ENCODE measurements at places on chromosomes 13 and 19. TPM values are rescaled to one million over a fixed set of nuclear protein-coding genes. Genes with fewer than 3 reads are reported as not detected.
A peak's percentile ranks its signal among the peaks of the same experiment; 100 is the strongest.

- peak; percentile 76 for DNase-seq
- no peaks in the 10 kb centered on the region for H3K27me3 ChIP-seq
- H3K4me3 ChIP-seq: no peak overlapping the region
- H3K4me1 ChIP-seq: no peaks in the 10 kb centered on the region
- no peak overlapping the region for H3K27ac ChIP-seq
- H3K36me3 ChIP-seq: no peaks in the 10 kb centered on the region
These were observed 160.4 kb upstream of the SGCG start for GRCh38 chr13:23020246-23020843.

DNA sequence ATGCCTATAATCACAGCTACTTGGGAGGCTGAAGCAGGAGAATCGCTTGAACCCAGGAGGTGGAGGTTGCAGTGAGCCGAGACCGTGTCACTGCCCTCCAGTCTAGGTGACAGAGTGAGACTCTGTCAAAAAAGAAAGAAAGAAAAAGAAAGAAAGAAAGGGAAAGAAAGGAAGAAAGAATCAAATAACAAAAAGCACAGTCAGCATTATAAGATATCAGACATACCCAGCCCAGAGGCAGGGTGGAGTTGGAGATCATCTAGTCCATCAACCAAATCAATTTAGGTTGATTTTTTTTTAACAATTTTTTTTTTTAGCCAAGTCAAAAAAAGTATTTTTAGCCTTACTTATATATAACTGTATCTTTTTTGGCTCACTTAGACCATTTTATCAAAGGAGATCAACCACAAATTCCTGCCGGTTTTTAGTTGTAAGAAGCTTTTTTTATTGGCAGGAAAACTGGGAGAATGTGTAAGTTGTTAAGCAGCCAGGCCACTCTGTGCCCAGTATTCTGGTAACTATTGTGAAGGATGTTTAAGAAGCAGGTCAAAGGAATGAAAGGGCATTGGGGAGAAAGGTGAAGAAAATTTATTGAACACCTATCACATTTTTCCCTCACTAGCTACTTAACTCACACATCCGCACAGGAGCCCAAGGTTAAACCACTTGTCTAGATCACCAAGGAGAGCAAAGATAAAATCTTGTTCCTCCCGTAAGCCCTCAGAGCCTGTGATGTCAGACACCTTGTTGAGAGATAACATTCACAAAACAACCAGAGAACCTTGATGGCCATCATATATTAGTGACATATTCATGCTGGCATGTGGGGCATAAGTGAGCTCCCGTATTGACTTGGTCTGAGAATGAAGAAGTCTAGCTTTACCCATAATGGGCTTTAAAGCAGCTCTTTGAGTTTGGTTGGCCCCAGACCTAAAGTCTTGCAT lies 91.8 kb downstream of the COL4A2 start:
- no peak overlapping the region for H3K4me3 ChIP-seq
- H3K36me3 ChIP-seq: no peaks in the 10 kb centered on the region
- no peak overlapping the region for H3K27ac ChIP-seq
- peaks cover 65% of the 10 kb centered on the region for H3K27me3 ChIP-seq
- no peaks in the 10 kb centered on the region for H3K4me1 ChIP-seq

DNA sequence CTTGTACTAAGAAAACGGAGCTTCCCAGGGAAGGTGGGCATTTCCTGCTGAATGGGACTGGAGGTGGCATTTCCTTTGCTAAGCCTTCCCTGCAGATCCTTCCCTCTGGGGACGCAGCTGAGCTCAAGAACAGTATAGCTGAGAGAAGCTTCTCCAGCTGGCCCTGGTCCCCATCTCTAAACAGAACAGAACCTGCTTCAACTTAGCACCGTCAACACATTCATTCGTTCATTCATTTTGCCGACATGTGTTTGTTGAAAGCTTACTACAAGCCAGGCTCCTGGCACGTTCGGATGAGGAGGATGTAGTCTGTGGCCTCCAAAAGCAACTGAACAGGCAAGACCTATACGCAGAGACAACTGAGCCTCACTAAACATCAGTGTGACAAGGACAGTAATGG lies 36.6 kb upstream of the PEPD start:
- H3K36me3 ChIP-seq: no peaks in the 10 kb centered on the region
- no peak for DNase-seq
- no peak overlapping the region for H3K4me3 ChIP-seq
- H3K4me1 ChIP-seq: no peaks in the 10 kb centered on the region
- no peaks in the 10 kb centered on the region for H3K27me3 ChIP-seq

The LRRC63 gene
- total RNA-seq: 0.26 TPM

- peak overlapping the region; percentile 88 for H3K27ac ChIP-seq
- peaks cover 2% of the 10 kb centered on the region for H3K4me1 ChIP-seq
- peaks cover 60% of the 10 kb centered on the region for H3K27me3 ChIP-seq
- H3K4me3 ChIP-seq: peak overlapping the region; percentile 39
These were observed 2.3 kb downstream of the ONECUT3 start for GRCh38 chr19:1755467-1756171.

DNA sequence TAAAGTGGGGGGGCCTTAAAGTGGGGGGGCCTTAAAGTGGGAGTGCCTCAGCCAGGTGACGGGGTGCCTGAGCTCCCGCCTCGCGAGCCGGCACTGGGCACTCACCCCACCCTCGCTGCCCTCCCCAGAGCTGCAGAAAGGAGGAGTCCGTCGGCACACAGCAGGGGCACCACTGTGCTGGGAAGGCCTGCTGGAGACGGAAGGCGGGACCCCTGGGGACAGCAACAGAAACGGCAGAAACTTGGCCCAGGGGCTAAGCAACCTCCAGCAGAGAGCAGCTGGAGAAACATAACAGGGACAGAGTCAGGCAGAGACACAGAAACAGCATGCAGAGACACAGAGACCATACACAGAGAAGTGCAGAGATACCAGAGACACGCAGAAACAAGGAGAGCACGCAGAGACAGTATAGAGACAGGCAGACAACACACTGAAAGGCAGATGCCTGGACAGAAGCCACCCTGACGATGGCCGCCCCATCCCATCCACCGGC lies 7.9 kb downstream of the CFD start:
- no peak overlapping the region for H3K4me3 ChIP-seq
- peaks cover 17% of the 10 kb centered on the region for H3K36me3 ChIP-seq
- no peaks in the 10 kb centered on the region for H3K27me3 ChIP-seq
- peaks cover 13% of the 10 kb centered on the region for H3K4me1 ChIP-seq

DNA sequence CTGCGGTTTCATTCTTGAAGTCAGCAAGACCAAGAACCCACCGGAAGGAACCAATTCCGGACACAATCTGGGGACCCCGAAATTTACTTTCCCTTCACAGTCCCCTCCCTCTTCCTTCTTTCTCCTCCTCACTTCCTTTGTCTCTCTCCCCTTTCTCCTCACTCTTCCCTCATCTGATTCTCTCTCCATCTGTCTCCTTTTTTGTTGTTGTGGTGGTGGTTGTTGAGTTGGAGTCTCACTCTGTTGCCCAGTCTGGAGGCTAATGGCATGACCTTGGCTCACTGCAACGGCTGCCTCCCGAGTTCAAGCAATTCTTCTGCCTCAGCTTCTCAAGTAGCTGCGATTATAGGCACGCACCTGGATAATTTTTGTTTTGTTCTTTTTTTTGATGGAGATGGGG lies 32.7 kb upstream of the OR1M1 start:
- H3K4me3 ChIP-seq: no peak overlapping the region
- no peaks in the 10 kb centered on the region for H3K36me3 ChIP-seq
- no peak for DNase-seq
- no peaks in the 10 kb centered on the region for H3K27me3 ChIP-seq
- no peaks in the 10 kb centered on the region for H3K4me1 ChIP-seq

GRCh38 chr13:32284927-32285632 lies 30.1 kb downstream of the ZAR1L start:
- no peak overlapping the region for H3K4me3 ChIP-seq
- no peak overlapping the region for H3K27ac ChIP-seq
- no peaks in the 10 kb centered on the region for H3K4me1 ChIP-seq
- peaks cover 5% of the 10 kb centered on the region for H3K27me3 ChIP-seq

DNA sequence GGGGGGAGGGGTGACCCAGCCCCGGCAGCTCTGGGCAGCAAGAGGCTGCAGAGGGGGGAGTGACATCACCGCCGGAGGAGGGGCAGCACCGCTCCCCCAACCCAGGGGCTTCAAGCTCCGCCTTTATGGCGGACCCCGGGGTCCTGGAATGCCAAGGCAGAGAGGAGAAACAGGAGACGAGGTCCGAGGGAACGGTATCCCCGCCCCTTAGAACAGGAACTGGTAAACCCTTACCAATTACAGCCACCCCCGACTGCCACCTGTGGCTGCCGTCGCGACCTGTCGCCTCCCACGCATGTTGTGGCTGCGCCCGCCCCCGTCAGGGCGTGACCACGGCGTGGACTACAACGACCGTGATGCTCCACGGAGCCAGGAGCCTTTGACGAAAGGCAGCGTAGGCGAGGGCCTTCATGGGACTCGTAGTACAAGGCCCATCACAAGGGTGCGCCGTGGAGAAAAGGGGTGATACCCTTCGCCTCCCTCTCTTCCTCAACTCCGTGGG lies 4.1 kb upstream of the KCNC3 start:
- no peaks in the 10 kb centered on the region for H3K27me3 ChIP-seq
- peak; percentile 98 for DNase-seq
- peak overlapping the region; percentile 97 for H3K27ac ChIP-seq
- H3K4me1 ChIP-seq: peaks cover 56% of the 10 kb centered on the region

GRCh38 chr19:47275791-47276461 lies 1.2 kb downstream of the INAFM1 start:
- peak overlapping the region; percentile 51 for H3K27ac ChIP-seq
- no peak for DNase-seq
- H3K4me1 ChIP-seq: peaks cover 37% of the 10 kb centered on the region
- H3K36me3 ChIP-seq: peaks cover 18% of the 10 kb centered on the region

GRCh38 chr13:57588639-57589038 lies 42.9 kb upstream of the PCDH17 start:
- H3K36me3 ChIP-seq: no peaks in the 10 kb centered on the region
- no peak overlapping the region for H3K27ac ChIP-seq
- no peaks in the 10 kb centered on the region for H3K27me3 ChIP-seq
- no peaks in the 10 kb centered on the region for H3K4me1 ChIP-seq
- DNase-seq: no peak

- H3K27ac ChIP-seq: no peak overlapping the region
- no peak overlapping the region for H3K4me3 ChIP-seq
- H3K27me3 ChIP-seq: no peaks in the 10 kb centered on the region
- DNase-seq: no peak
These were observed 126.8 kb upstream of the CACNA1A start for GRCh38 chr19:13633109-13633508.

DNA sequence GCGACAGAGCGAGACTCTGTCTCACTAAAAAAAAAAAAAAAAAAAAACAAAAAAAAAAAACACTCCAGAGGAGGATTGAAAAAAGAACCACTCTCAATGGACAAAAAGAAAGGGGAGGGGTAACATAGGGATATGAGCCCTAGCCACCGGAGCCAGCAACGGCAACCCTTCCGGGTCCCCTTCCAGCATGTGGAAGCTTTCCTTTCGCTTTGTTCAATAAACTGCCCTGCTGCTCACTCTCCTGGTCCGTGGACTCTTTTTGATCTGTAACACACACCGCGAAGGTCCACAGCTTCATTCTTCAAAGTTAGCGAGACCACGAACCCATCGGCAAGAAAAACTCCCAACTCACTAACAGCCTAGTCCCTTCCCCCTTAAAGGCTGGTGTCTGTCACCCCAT lies 1.0 kb upstream of the REX1BD start:
- H3K4me1 ChIP-seq: peaks cover 32% of the 10 kb centered on the region
- H3K4me3 ChIP-seq: peak overlapping the region; percentile 86
- H3K27ac ChIP-seq: peak overlapping the region; percentile 97
- no peaks in the 10 kb centered on the region for H3K27me3 ChIP-seq

DNA sequence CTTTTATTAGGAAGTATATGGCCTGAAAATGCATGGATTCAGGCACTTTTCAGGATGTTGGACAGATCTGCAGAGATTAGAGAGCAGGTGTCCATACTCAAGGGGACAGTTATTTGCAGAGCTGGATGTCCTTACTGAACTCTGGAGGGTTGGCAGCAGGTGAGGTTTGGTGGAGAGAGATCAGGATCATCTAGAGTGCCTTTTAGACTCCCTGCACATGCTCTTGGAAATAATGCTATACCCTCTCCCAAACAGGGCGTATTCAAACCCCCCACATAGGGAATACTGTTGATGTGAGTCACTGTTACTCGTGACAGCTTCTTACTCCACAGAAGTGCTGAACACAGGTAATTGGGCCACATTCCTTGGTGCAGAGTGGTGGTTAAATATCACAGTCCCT lies 725.7 kb upstream of the SGCG start:
- H3K36me3 ChIP-seq: no peaks in the 10 kb centered on the region
- H3K4me3 ChIP-seq: no peak overlapping the region
- no peaks in the 10 kb centered on the region for H3K27me3 ChIP-seq
- H3K4me1 ChIP-seq: no peaks in the 10 kb centered on the region
- no peak for DNase-seq
- no peak overlapping the region for H3K27ac ChIP-seq

DNA sequence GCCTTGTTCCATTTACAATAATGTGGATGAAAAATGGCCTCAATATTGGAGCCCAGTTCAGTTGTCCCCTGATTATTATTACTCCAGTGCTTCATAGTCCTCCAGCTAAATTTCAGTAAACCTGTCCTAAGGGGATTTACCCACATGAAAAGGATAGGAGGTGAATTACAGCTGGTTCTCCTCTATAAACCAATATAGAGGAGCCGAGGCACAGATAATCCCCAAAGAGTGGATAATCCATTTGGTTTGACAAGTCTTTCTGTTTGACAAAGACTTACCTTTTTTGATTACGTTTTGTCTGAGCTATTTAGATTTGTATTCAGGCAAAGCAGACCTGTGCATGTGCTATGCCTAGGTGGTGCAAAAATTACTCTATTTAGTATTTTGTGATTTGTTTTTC lies 2.7 kb downstream of the CNMD start:
- peaks cover 35% of the 10 kb centered on the region for H3K27me3 ChIP-seq
- H3K27ac ChIP-seq: no peak overlapping the region
- no peak for DNase-seq
- H3K36me3 ChIP-seq: no peaks in the 10 kb centered on the region
- H3K4me1 ChIP-seq: peaks cover 2% of the 10 kb centered on the region

DNA sequence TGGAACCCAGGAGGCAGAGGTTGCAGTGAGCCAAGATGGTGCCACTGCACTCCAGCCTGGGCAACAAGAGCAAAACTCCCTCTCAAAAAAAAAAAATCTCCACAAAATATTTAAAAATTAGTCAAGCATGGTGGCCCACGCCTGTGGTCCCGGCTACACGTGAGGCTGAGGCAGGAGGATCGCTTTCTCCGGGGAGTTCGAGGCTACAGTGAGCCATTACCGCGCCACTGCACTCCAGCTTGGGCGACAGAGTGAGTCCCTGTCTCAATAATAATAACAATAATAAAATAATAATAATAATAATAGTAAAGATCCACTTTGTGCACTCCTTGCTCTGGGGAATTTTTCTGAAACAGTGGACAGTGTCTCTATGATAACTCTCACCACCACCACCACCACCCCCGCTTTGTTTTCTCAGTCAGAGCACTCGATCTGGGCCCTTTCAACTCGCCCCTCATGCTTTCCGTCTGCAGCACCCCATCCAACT lies 8.7 kb downstream of the NAPSA start:
- no peak overlapping the region for H3K4me3 ChIP-seq
- H3K27ac ChIP-seq: peak overlapping the region; percentile 95
- peaks cover 21% of the 10 kb centered on the region for H3K36me3 ChIP-seq
- no peak for DNase-seq
- no peaks in the 10 kb centered on the region for H3K27me3 ChIP-seq

- no peak for DNase-seq
- H3K27ac ChIP-seq: no peak overlapping the region
- H3K4me3 ChIP-seq: no peak overlapping the region
- H3K27me3 ChIP-seq: no peaks in the 10 kb centered on the region
- no peaks in the 10 kb centered on the region for H3K36me3 ChIP-seq
- peaks cover 32% of the 10 kb centered on the region for H3K4me1 ChIP-seq
These were observed 23.1 kb upstream of the CXCL17 start for GRCh38 chr19:42465827-42466280.

GRCh38 chr13:80296638-80297037 lies 44.3 kb downstream of the SPRY2 start:
- H3K27ac ChIP-seq: no peak overlapping the region
- no peaks in the 10 kb centered on the region for H3K36me3 ChIP-seq
- no peak overlapping the region for H3K4me3 ChIP-seq
- H3K27me3 ChIP-seq: no peaks in the 10 kb centered on the region

The CGB1 gene
- not detected for total RNA-seq

Measured in activated CD4-positive, alpha-beta T cell treated with anti-CD3 and anti-CD28 coated beads, Interleukin-2, amount 10 ng/mL, durations not matched to agents 24 days and 14 days (primary cell).